Lower leg skin (tissue), 4 donors: ENCODE measurements at places on chromosomes 2 and 18. TPM values are rescaled to one million over a fixed set of nuclear protein-coding genes. Genes with fewer than 3 reads are reported as not detected.

DNA sequence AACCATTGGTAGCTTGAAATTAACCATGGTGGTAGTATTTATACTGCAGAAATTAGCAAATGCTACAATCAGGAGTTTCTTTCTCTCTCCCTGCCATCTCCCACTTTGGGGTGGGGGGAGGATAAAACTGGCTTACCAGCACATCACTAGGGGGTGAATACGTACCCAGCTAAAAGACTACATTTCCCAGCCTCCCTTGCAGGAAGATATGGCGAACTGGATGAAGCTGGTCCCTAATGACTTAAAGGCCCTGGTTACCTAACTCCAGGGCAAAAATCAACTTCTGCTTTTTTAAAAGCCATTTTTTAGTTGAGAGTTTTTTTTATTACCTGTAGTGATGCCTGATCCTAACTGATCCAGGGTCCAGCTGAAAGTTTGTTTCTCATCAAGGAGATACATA, 70.3 kb upstream of the RAB12 start:
- no peak for DNase-seq

DNA sequence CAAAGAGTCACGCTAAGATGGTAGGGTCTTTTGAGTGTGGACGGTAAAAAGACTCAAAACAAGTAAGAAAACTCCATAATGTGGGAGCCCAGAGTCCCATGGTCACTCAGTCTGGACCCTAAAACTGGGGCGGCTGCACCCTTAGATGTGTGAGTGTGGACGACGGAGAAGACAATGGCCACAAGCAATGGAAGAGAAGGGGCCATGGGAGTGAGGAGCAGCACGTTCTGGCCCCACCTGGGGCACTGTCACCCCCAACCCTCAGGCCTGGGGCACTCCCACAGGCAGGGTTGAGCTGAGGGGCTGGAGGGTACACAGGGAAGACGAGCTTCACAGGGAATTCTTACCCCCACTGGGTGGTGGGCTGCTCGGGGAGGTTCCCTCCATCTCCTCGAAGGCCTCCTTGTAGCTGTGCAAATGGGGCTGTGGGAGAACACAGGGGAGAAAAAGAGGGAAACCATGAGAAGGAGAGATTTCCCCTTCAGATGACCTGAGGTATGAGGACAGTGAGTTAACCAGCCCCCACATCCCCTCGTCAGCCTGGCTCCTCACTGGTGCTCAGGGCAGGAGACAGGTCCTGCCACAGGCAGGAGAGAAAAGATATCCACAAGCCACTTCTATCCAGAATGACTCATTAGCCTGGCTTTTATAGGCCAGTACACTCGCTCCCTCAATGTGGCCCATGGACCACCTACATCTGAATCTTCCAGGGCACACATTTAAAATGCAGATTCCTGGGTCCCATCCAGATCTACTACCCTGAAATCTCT, 167.9 kb downstream of the TNS1 start:
- no peak for DNase-seq

DNA sequence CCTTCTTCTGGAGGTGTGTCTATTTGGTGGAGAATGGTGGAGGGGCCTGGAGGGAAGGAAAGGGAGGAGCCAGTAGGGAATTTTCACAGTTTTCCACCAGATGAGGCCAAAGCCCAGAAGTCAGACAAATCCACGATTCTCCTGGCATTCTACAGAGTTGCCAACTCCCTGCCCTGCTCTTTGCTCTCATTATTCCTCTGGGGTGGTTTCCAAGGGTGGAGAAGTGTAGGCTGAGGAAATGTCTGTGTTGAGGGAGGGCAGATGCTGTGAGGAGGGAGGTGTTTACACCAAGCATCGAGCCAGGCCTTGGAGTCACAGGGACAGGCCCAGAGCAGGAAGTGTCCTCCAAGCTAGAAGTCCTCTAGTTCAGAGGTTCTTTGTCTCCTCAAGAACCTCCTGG, 124.1 kb upstream of the LGALSL start:
- DNase-seq = peak; percentile 84

DNA sequence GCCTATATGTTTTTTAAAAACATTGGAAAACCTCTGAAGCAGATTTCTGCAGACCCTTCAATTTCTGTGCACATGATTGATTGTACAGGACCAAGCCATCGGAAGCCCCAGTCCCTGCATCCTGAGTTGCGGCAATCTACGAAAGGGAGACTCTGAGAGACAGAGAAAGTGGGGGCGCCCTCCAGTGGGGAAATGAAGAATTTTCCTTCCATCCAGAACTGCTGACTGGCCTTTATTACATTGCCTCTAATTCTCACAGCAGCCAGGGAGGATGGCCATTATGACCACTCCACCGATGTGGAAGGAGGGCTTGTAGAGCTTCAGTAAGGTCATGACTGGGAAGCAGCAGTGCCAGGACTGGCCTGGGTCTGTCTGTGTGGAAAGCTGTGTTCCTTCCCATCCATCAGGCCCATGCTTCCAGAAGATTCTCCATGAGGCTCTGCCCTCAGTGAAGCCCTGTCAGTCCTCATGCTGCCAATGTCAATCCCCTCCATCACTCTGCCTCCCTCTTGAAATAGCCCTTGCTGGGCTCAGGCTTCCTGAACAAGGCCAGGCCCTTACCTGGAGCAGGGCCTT, 20.0 kb upstream of the RESP18 start:
- peak; percentile 89 for DNase-seq

GRCh38 chr2:56248965-56249742, 65.4 kb downstream of the CCDC85A start:
- DNase-seq = no peak

GRCh38 chr2:146129231-146129630, 1609.3 kb upstream of the ZEB2 start:
- no peak for DNase-seq

DNA sequence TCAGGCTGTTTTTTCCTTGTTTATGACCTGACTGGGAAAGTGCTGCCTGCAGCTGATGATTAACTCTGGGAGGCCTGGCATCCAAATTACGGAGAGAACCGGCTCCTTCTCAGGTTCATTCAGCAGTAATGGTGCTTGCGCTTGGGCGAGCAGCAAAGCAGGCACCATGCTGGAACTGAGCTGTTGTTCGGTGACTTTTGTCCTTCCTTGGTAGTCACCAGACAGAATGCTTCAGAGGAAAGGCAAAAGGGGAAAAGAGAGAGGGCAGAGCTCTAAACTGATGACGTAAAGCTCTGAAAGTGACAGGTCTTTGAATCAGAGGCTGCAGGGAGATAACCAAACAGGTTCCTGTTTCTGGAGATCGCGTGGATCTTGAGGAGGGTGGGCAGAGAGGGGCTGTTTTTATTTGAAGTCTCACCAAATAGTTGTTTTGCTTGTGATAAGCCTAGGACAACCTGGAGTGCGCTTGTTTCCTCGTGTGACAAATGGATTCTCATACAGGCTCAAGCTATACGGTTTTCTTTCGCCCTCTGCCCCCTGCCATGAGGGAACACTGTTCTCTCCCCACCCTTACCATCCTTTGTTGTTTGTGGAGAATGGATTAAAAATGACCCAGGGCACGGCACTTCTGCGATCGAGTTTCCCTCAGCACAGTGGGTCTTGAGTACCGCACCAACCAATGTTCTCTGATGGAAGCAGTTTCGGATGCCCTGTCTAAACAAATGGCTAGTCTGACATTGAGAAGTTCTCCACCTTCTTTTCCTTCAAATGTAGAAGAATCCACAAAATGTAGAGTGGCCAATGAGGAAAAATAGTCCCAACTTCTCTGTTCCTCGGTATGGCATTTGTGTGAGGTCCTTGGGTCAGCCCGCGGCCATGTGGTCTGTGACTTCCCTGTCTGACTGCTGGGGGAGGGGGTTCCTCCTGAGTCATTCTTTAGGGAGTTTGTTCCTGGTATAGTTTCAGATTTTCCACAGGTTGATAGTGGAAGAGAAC, 1.3 kb downstream of the RASGRP3 start:
- DNase-seq = no peak

- no peak for DNase-seq
These were observed 48.9 kb upstream of the TMEM177 start for GRCh38 chr2:119630121-119630520.

GRCh38 chr2:45293182-45293581, 283.9 kb upstream of the SIX2 start:
- no peak for DNase-seq

GRCh38 chr2:9191041-9191481, 15.6 kb upstream of the ASAP2 start:
- peak; percentile 77 for DNase-seq

DNA sequence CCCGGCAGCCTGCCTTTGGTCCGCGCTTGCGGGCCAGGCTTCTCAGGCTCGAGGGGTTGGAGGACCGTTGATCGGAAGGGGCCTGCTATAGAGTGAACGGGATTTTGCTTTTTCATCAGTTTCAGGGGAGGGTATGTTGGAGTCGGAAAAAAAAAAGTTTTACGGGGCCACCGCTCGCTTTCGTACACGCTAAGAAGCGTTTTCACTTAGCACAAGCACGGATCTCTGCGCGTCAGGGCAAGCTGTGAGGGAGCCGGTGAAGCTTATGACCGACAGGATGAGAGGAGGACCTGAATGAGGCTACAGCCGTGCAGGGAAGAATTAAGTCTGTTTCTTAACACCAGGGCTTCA, 443 bp downstream of the CPSF3 start:
- no peak for DNase-seq

- DNase-seq = no peak
These were observed 33.6 kb downstream of the PLEKHA3 start for GRCh38 chr2:178513876-178514275.

DNA sequence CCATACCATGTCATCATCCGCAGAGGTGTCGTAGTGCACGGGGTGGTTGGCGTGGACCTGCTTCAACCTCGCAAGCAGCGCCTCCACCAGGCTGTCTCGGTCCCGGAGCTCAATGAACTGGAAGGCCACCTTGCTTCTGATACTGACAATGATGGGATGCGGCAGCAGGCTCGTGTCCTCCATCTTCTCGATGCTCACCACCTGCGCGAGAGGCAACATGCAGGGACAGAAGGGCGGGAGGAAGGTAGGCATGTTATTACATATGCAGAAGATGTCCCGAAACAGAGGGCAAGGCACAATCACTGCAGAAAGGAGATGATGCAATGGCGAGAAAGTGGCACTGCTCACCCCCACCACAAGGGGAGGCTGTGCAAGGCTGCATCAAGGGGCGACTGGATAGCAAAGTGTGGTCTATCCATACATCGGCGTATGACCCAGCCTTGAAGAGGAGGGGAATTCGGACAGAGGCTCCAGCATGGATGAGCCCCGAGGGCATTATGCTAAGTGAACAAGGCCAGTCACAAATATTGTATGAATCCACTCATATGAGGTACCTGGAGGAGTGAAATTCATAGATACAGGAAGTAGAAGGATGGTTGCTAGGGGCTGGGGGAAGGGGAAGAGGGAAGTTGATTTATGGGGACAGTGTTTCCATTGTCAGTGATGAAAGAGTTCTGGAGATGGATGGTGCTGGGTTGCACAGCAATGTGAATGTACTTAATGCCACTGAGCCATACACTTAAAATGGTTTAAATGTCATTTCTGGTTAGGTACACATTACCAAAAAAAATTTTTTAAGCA, 36.6 kb downstream of the RPL31 start:
- DNase-seq = no peak

- no peak for DNase-seq
These were observed 21.3 kb upstream of the TTN start for GRCh38 chr2:178828486-178828881.

DNA sequence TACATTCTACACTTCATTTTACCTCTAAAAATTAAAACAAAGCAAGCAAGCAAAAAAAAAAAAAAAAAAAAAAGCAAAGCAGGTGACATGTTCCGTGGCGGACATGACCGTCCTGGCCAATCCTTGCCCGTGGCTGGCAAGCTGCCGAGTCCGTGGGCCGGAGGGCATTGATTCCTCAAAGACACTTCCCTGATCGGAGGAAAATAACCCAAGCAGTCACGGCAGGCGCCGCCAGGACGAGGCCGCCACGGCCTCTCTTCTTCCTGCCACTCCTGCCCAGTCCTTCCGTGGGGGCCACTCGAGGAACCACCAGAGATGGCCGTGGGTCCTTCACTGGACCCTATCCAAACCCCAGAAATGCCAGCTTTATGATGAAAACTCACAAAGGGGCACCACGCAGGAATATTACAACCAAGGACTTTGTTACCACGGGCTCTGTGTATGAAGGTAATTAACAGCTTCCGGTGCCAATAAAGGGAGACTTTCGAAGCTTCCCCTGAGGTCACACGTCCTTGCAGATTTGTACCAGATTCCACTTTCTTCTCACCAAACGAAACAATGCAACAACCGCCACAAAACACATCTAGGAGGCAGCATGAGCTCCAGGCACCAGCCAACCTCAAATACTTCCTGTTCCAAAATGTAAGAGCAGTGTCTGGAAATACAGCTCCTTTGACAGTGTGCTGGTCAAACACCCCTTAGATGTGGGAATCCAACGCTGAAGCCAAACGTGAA, 170.3 kb downstream of the HDAC4 start:
- no peak for DNase-seq

DNA sequence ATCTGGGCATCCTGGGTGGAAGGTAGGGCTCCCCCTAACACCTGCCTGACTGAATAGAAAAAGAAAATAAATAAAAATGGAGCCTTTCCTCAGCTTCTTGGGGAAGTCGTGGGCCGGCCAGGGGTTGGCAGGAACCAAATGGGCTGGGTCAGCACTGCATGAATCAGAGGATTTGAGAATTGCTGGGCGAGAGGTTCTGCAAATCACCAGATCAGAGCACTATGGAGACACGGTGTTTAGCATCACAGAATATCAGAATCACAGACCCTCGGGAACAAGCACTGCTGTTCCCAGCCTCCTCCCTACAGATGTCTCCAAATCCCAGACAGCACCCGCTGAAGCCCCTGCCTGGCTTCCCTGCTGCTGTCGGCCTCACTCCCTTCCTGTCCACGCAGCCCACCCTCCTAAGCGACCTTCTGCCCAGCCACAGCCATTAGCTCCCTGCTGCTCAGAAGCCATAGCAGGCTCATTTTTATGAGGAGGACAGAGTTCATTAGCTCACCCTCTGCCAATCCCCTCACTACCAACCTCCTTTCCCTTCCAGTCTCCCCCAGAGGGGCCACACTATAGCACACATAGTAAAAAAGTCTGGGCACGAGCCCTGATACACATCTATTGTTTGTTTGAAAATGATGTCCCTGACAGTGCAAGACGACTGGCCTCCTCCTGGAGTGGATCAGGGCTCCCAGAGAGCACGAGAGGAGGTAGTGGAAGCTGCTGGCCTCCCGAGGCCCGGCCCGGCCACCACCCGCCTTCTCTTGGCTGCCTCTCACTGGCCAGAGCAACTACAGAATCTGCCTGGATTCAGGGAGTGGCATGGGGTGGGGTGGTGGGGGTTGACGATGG, 64.6 kb upstream of the TAF1B start:
- no peak for DNase-seq

- DNase-seq = no peak
These were observed 98.3 kb downstream of the NAB1 start for GRCh38 chr2:190746971-190747761.

MYL1 gene
- 0.49 TPM for total RNA-seq

KATNAL2 gene
- 4.9 TPM for total RNA-seq
